Activated CD4-positive, alpha-beta T cell treated with anti-CD3 and anti-CD28 coated beads, Interleukin-2, amount 50 U/mL, for 4 hours (primary cell): ENCODE measurements at places on chromosomes 1 and 21.

DNA sequence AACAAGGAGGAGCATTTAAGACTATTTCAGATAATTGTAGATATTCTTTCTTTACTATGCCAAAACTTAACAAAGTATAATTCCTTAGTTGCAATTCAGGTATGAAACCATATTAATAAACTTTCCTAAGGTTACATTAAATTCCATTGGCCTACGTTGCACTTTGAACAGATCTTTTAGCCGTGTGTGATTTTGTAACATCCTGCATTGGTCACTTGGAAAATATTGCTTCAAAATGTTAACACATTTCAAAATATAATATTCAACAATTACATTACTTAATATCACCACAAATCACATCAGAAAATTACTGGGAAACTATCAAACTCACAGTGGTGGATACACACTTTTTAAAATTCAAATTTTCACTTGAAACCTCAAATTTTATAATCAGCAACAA is 20.2 kb downstream of the ETS2 start:
- DNase-seq, result no peak

- DNase-seq, result no peak
Observed at GRCh38 chr1:42921769-42922168, 36.9 kb downstream of the SLC2A1 start.

- DNase-seq, result no peak
Observed at GRCh38 chr1:158003406-158003800, 10.0 kb downstream of the KIRREL1 start.

GRCh38 chr1:42999308-42999707 is 40.6 kb upstream of the SLC2A1 start:
- DNase-seq, result no peak

- no peak for DNase-seq
Observed at GRCh38 chr1:109256971-109257681, 7.8 kb downstream of the CELSR2 start.

GRCh38 chr1:26254404-26254803 is 20.4 kb downstream of the CEP85 start:
- no peak for DNase-seq

- no peak for DNase-seq
Observed at GRCh38 chr1:191049781-191050180, 572.1 kb upstream of the BRINP3 start.

DNA sequence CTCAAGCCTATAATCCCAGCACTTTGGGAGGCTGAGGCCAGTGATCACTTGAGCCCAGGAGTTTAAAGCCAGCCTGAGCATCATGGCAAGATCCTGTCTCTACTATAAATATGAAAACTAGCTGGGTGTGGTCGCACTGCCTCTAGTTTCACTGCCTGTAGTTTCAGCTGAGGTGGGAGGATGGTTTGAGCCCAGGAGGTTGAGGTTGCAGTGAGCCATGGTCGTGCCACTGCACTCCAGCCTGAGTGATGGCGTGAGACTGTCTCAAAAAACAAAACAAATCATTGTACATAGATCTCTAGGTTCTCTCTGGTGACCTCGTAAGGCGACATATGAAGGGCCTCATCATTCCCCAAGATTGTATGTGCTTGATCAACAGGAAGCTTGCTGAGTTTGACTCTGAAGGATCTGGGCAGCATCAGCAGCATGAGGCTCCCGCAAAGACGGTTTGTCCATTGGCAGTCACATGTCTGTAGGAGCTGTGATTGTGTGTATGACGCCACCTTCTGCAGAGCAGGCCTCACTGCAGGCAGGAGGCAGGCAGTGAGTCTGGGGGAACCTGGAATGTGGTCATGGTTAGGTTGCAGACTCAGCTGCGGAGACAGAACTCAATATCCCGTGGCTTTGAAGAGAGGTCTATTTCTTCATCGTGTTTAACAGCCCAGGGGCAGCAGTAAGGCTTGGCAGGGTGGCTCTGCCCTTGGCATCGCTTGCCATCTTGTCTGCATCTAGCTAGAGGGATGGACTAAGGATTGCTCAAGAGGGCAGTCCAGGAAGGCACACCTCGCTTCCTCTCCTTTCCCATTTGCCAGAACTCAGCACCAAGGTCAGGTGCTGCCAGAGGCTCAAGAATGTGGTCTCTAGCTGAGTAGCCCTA is 14.0 kb downstream of the ATP5PO start:
- no peak for DNase-seq

- DNase-seq, result no peak
Observed at GRCh38 chr1:90706437-90707362, 10.4 kb downstream of the BARHL2 start.

- DNase-seq, result peak; percentile 71
Observed at GRCh38 chr1:66242646-66243547, 291.1 kb upstream of the SGIP1 start.

DNA sequence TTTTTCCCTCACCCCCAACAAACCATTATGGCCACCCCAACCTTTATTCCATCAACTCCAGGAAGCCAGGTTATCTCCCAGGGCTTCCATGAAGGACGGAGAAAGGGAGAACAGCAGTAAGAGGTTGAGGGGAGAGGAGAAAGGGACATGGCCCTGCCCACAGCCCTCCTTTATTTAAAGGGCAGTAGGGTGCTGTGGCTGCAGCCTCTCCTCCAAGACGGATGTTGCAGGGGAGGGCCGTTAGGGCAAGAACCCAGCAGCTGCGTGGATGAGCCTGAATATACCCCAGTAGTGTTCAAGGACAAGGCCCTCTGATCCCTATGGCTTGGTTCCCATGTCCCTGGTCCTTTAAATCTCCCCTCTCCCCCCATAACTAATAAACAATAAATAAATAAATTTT is 5.9 kb downstream of the RXFP4 start:
- no peak for DNase-seq

- no peak for DNase-seq
Observed at GRCh38 chr1:83829106-83829505, 169.8 kb downstream of the TTLL7 start.

GRCh38 chr1:175173531-175173930 is 19.0 kb downstream of the KIAA0040 start:
- no peak for DNase-seq
